Esophagus muscularis mucosa (tissue), 4 donors: ENCODE measurements at places on chromosomes 2 and 18. TPM values are rescaled to one million over a fixed set of nuclear protein-coding genes. Genes with fewer than 3 reads are reported as not detected.
A peak's percentile ranks its signal among the peaks of the same experiment; 100 is the strongest.

Gene PTPRN
- 5.3 TPM for total RNA-seq

Gene MC4R
- total RNA-seq: 1.4 TPM

Gene OSGEPL1
- total RNA-seq: 1.5 TPM

DNA sequence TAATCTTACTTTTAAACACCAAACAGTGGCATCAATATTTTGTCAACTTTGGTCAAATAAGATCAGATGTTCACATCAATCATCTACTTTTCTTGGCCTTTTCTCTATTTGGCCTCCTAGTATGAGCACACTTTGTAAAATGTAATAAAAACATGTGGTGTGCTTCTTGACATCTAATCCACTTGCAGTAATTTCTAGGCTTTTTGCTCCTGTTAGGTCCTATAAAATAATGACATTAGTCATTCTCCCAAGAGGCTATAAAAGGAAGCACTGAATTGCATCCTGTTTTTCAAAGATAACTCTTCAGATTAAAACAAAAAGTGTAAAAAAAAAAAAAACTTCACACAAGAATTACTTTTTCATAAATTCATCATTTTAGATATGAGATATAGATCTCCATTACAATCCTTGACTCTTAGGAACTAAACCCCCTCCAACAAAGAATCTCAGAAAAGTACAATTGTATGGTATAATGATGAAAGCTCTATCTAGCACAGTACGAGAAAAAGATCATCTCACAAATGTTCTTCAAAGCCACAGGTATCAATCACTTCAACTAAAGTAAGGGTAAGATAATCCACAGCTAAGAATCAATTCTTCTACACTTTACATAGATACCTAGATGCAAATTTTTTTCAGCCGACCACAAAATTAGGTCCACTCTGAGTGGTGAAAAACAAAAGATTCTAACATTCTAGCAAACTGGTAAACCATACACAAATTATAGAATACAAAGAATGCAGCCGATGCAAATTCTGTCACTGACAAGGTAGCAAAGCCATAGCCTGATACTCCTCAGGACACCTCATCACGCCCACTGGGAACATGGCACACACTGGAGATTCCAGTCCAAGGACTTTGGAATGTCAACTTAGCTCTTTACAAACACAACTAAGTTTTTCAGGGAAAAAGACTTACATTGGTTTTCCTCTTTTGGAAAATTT, 2.7 kb downstream of the BCL2 start:
- H3K27ac ChIP-seq: peak overlapping the region; percentile 91
- peaks cover 71% of the 10 kb centered on the region for H3K4me1 ChIP-seq
- no peaks in the 10 kb centered on the region for H3K27me3 ChIP-seq
- H3K4me3 ChIP-seq: peak overlapping the region; percentile 81
- no peaks in the 10 kb centered on the region for H3K36me3 ChIP-seq

DNA sequence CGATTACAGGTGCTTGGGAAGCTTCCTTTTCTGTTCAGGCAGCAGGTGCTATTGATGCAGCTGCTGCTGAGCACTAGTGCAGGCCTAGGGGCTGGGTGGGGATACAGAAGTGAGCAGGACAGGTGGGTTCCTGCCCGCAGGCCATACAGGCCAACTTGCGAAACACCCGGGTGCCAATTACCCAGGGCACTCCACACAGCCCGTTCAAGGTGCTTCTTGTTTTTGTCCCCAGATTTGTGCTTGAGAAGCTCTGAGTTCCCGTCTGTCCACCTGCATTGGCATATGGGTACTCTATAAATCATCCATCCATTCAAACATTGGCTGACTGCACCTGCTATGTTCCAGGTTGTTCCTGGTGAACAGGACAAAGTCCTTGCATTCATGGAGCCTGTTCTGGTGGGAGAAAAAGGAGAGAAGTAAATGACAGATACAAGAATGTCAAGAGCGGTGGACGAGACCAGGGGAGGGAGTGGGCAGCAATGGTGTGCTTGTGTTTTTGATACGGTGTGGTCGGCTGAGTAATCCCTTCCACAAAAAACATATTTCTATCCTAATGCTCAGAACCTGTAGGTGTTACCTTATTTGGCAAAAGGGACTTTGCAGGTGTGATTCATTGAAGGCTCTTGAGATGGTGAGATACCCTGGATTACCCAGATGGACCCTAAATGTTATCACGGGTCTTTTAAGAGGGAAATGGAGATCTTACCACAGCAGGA, 31.4 kb downstream of the SH3BP4 start:
- no peak overlapping the region for H3K4me3 ChIP-seq
- H3K27ac ChIP-seq: peak overlapping the region; percentile 61
- H3K27me3 ChIP-seq: no peaks in the 10 kb centered on the region
- no peaks in the 10 kb centered on the region for H3K36me3 ChIP-seq
- DNase-seq: no peak

DNA sequence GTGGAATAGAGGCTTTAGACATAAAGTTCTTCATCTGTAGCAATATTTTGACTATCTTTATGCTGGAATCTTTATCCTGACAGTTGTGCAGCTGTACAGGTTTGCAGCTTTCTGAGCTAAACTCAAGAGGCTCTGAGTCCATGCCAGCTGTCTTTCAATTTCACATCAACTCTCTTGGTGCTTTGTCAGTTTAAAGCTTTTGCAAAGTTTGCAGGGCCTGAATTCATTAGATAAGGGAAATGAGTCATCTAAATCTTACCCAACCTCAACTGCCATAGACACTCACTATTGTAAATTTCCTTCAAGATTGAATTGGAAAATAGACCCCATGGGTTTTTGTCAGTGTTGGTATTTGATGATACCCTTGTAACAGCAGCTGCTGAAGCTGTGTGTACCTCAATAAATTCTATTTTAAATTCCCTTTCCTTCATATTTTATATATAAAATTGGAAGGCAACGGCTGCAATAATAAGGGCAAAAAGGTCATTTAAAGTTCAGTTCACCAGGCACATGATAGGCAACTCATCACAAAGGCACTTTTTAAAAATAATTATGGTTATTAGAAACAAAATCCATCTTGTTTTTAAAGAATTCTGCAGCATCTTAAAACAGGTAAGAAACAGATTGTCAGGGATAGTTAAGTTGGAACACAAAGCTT, 169.9 kb upstream of the SLC39A10 start:
- DNase-seq: no peak
- H3K4me3 ChIP-seq: no peak overlapping the region
- H3K4me1 ChIP-seq: no peaks in the 10 kb centered on the region
- H3K27ac ChIP-seq: no peak overlapping the region
- no peaks in the 10 kb centered on the region for H3K36me3 ChIP-seq
- H3K27me3 ChIP-seq: no peaks in the 10 kb centered on the region

DNA sequence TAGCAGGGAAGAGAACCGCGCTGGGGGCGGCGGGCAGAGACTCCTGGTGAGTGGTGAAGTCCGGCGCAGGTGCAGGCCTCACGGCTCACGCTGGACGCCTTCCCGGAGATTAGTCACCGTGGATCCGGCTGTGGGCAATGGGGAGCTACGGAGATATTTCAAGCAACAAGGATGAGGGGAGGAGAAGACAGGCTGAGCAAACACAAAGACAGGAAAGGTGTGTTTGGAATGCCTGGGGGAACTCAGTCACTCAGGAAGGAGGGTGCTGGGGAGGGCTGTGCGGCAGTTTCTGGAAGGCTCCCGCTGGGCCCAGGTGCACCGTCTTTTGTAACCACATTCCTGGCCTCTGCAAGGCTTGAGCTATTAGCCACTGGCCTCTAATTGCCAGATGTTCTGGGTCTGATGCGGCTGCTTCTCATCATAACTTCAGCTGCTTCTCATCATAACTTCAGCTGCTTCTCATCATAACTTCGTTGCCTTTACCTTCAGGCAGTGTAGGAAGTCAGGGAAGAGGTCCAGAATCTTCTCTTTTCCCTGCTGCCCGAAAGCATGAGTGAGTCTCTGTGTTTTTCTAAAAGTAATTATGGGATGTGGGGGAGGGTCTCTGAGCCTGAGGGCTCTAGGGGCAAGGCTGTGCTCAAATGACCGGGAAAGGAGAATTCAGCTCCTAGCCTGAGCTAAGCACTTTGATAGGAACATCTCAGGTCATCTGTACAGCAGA, 118.9 kb downstream of the PXDN start:
- no peak overlapping the region for H3K27ac ChIP-seq
- no peak for DNase-seq
- no peak overlapping the region for H3K4me3 ChIP-seq
- H3K36me3 ChIP-seq: no peaks in the 10 kb centered on the region
- peaks cover 17% of the 10 kb centered on the region for H3K4me1 ChIP-seq

DNA sequence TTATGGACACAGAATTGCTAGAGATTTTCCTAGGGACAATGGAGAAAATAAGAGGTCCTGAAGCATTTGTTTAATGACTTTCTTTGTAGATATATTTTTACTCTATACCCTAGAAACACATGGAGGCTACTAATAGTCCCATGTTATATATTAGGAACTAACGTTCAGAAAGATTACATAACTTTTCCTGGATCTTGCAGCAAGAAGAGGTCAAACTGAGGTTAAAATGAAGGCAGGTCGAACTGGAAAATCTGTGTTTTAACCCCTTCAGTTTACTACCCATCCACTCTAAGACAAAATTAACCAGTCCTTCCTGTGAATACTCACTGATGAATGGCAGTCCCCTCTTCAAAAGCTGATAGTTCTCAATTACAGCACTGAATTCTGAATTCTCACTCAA, 1415.8 kb upstream of the CELF4 start:
- H3K36me3 ChIP-seq: no peaks in the 10 kb centered on the region
- H3K4me3 ChIP-seq: no peak overlapping the region
- no peak for DNase-seq
- no peaks in the 10 kb centered on the region for H3K4me1 ChIP-seq
- H3K27me3 ChIP-seq: no peaks in the 10 kb centered on the region

GRCh38 chr2:50674876-50675275, 357.1 kb downstream of the NRXN1 start:
- DNase-seq: no peak
- no peak overlapping the region for H3K27ac ChIP-seq
- no peak overlapping the region for H3K4me3 ChIP-seq
- H3K27me3 ChIP-seq: no peaks in the 10 kb centered on the region
- H3K36me3 ChIP-seq: no peaks in the 10 kb centered on the region
- H3K4me1 ChIP-seq: no peaks in the 10 kb centered on the region

- peak; percentile 81 for DNase-seq
- H3K36me3 ChIP-seq: no peaks in the 10 kb centered on the region
- no peak overlapping the region for H3K4me3 ChIP-seq
These were observed 34.7 kb downstream of the CRACDL start for GRCh38 chr2:98901291-98901690.

DNA sequence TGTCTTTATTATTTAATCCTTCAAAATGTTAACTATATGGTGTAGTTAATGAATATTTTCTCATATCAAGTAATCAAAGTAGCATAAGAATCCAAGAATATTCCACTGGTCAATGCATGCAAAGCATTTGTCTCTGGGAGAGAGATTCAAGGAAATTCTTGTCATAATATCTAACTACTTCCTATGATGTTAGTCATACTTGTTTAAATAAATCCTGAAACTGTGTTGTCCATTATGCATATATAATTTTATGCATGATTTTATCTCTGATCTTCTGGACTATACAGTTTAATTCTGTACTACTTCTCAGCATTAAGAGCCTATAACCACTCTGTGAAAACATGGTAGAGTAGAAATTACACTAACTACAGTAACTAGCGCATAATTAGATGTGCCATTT, 388.3 kb downstream of the NR4A2 start:
- H3K4me3 ChIP-seq: no peak overlapping the region
- no peaks in the 10 kb centered on the region for H3K4me1 ChIP-seq
- H3K36me3 ChIP-seq: no peaks in the 10 kb centered on the region
- DNase-seq: no peak
- no peaks in the 10 kb centered on the region for H3K27me3 ChIP-seq
- H3K27ac ChIP-seq: no peak overlapping the region

DNA sequence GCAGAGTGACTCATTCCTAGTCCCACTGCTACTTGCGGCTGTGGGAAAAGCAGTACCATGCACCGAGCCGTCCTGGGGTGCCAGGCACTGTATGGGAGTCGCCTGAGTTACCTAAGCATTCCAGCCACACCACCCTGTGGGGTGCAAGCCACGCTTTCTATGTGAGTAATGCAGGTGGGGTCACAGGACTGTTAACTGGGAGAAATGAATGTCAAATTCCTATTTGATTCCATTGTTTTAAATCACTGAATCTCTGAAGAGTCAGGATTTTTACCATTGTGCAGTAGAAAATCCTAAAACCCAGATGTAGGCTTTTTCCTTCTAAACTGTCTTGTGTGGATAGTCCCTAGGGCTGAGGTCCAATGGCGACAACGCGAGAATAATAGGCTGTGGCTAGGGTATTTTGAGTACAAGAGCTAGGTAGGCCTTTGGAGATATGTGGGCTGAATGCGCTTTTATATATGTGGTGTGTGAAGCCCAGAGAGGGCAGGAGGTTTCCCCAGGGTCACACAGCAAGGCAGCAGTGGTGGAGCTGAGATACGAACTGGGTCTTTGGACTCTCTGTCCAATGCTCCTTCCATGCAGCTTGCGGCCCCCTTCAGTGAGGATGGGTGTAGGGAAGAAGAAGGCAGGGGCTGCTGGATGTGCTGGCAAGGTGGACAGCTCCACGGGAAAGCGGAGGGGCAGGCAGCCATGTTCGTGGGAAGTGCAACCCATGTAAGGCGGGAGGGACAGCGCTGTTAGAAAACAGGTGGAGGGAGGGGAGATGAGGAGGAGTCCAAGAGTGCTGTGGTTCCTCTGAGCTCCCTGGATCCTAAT, 83.2 kb downstream of the DDX1 start:
- no peak overlapping the region for H3K4me3 ChIP-seq
- no peaks in the 10 kb centered on the region for H3K27me3 ChIP-seq
- H3K36me3 ChIP-seq: no peaks in the 10 kb centered on the region
- no peak overlapping the region for H3K27ac ChIP-seq
